ENCODE measurements at places on chromosomes 5 and 9.

DNA sequence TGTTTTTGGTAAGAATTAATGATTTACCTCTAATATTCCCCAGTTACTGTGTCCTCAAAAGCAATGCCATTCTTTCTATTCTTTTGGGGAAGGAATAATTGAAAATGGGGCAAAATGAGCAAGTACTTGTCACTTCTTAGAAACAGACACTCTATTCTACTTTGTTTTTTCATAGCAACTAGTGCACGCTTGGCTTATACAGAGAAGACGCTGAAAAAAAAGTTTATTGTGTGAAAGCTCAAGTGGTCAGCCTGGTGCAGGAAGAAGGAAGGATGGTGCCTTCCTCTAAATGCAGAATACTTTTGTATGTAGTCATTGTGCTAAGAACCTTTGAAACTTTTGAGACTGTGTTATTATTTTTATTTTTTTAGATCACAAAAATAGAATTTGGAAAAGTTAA is 29.6 kb downstream of the ANKDD1B start:
- no peak for DNase-seq

GRCh38 chr5:178174456-178174855 is 12.7 kb downstream of the GMCL2 start:
- DNase-seq, result no peak

DNA sequence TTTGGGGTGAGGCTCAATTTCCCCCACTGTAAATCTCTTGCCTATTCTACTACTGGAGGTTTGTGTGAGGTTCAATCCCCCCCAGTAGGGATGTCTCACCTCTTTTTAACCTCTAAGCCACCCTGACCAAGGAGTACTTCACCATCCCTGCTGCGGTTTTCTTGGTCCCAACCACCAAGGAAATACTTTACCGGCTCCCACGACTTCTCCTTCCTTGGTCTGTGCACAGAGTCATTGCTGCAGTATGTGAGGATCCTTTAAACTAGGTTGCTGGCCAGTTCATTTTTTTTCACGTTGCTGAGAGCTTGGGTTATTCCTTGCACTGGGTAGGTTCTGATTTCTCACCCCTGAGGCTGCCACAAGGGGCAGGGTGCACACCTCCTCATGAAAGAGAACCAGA is 22.5 kb upstream of the HMGCS1 start:
- no peak for DNase-seq

DNA sequence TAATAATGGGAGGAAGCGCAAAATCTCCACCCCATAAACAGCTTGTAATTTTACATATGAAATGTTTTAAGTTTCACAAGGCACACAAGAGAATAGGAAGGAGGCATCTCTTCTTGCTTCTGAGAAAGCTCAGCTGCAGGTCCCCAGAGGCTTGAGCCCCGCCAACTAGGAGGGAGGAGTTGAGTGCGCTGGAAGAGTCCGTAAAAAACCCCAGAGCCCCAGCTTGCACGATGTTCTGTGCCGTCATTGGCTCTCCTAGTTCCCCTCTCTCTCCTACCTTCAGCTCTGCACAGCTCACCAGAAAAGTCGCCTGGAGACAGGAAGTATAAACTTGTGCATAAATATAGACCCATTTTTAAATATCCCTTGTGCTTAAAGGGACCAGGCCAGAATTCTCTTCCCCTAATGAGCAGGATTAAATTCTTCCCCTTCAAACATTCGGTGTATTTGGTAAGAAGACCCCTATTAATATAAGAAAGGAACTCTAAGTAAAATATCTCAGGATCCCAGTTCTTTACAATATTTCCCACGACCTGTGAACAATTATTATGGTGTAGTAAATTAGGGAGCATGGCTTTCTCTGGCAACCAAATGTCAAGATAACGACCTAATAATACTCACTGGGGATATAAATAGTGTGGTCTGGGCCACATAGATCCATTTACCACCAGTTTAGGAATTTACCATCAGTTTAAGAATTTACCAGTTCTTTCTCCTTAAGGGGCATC is 13.7 kb downstream of the GLRX start:
- DNase-seq, result peak; percentile 69

DNA sequence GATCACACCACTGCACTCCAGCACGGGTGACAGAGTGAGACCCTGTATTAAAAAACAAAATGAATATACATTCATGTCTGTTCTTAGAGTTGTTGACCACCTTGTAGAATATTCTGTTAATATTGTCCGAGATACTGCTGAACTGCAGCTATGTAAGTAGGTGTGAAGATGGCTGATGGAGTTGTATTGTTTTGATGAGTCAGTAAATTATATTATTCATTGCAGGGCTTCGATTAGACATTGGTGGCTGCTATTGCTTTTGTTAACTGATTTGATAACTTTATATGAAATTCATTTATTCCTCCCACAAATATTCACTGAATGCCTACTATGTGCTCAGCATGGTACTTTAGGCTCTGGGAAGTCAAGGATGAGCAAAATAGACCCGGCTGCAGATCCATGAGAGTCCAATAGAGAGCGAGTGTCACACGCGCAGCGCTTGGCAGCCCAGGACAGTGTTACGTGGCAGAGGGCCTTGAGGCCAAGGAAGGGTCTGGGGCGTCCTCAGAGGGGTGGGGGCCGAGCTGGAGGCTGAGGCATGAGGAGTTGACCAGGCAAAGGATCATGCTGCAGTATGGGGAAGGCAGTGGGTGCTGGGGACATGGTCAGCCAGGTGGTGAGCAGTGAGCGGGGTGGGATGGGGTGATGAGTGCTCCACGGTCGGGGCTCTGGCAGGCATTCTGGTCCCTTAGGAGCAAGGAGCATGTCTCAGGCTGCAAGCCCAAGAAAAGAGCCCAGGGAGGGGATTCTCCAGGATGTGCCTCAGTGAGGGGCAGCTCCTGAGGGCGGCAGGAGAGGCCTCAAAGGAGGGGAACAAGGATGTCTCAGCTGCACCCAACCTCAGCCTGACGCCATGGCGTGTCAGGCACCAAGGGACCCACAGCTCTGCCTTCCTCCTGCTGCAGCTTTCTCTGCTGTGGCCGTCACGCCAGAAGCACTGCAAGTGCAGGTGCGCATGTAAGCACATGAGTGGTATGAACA is 243.5 kb downstream of the GADD45G start:
- no peak for DNase-seq

DNA sequence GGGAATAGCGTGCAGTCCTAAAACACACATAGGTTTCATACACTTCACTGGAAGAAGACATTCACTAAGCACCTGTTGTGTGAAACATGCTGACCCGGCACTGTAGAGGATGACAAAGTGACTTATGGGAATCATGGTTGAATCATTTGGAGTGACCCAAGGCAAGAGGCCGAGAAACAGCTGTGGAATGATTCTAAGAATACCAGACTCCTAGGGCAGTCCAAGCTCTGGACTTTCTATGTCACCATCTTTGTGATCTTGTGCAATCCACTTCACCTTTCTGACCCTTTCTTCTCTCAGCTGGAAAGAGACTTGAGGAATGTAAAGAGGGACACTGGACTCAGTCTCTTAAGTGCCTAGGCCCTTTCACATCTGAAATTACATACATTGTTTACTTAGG is 13.1 kb downstream of the MSANTD3 start:
- DNase-seq, result no peak

GRCh38 chr5:93305984-93306383 is 275.0 kb downstream of the NR2F1-AS1 start:
- DNase-seq, result no peak

DNA sequence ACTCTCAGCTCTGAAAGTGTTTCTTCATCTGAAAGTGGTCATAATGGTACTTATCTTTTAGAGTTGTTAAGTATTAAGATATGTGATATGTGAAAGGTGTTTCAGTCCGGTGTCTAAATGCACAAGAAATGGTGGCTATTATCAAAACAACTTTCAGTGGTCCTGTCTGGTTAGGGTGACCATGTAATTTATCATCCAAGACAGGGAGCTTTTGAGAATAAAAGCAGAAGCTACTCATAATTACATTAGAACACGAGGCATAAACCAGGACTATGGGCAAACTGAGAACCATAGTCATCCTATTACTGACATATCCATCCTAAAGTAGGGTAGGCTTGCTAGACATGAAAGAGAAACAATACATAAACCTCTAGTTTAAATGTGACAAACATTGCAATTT is 418.1 kb upstream of the SEMA6A start:
- DNase-seq, result no peak

DNA sequence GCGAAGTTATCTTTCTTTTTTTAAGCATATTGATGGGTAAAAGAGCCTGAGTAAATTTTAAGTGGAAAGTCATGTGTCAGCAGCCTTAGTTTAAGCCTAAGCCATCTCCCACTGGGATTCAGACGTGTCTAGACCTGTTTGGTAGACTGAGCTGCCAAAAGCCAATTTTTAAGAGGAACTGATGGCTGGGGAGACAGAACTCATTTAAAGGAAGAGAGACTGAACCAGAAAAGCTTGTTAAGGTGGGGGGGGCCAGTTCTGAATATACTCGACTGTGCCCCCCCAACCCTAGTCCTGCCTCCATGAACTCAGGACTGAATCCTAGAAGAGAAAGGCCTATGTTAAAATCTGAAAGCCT is 58.3 kb upstream of the PLPP1 start:
- DNase-seq, result no peak

DNA sequence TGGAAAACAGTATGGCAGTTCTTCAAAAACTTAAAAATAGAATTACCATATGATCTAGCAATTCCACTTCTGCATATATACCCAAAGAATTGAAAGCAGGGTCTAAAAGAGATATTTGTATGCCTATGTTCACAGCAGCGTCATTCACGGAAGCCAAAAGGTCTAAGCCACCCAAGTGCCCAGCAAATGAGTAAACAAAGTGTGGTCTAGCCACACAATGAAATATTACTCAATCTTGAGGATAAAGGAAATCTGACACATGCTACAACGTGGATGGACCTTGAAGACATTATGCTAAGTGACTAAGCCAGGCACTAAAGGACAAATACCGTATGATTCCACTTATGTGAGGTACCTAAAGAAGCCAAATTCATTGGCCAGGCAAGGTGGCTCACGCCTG is 11.1 kb upstream of the MED27 start:
- DNase-seq, result no peak

DNA sequence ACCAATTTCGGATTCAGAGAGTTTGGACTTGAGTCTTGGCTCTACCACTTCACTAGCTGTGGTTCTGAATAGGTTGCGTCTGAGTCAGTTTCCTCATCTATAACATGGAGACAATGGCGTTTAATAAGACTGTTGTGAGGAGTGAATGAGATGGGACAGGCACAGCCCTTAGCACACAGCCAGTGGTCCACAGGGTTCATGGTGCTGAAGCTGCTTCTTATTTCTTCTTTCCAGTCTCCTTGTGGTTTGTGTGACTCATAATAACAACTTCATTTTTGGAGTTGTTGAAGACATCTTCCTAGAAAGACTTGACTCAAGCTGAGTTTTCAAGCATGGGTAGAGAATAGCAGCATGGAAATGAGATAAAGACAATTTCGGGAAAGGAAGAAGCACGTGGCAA is 172.6 kb upstream of the PPP2R2B start:
- no peak for DNase-seq

- DNase-seq, result no peak
Observed at GRCh38 chr9:130993303-130994030, 15.5 kb upstream of the LAMC3 start.

- DNase-seq, result no peak
Observed at GRCh38 chr5:150520747-150521521, 13.0 kb downstream of the NDST1 start.

DNA sequence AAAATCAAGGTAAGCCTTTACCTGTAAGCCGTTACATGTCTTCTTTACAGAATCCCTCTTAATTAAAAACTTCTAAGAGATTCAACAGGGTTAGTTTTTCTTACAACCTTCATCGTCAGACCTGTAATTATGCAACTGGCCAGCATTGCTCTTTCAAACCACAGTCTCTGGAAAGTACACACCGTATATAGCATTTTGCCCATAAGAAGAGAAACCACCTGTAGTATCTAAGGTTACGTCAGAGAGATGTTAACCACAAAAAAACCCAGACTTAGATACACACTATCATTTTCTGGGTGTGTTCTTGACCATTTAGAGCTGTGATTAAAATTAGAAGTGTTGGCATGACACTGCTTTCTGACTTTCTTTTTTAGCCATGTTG is 140.0 kb downstream of the MUSK start:
- DNase-seq, result no peak

DNA sequence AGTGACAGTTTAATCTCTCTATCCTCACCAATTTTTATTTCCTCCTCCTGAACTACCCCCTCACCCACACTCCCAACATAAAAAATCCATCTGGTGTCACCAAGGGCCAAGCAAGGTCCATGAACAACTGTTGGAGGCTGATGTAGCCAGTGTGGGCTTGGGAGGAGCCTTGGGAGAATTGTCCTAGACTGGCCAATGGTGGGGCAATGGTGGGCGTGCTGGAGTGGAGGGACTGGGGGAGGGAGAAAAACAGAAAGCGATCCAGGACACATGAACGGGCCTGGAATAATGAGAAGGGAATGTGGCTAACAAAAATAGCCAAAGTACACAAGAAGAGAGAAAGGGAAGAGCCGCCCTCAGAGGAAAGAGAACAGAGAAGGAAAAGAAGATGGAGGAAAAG is 272.6 kb downstream of the ENC1 start:
- no peak for DNase-seq

DNA sequence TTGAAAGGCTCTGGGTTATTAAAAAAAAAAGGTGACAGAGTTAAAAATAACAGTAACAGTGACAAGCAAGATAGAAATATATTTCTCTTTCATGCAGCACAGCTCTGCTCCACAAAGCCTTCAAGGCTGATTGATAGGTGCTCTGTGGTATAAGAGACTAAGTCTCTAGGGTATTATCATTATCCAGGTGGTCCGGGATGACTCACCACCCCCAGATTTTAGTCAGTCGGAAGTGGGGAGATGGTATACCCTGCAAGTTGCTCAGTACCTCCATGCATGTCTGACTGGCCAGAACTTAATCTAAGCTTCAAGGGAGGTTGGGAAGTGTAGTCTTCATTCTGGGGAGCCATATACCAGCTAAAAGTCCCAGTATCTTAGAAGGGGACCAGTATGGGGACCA is 76.1 kb downstream of the SLC1A3 start:
- no peak for DNase-seq

GRCh38 chr5:173660481-173661280 is 44.2 kb upstream of the BOD1 start:
- DNase-seq, result no peak

- no peak for DNase-seq
Observed at GRCh38 chr5:72519111-72519510, 11.9 kb upstream of the ZNF366 start.

- DNase-seq, result no peak
Observed at GRCh38 chr5:134590992-134591659, 41.5 kb downstream of the SAR1B start.

- DNase-seq, result no peak
Observed at GRCh38 chr5:141715346-141715905, 33.4 kb upstream of the ARAP3 start.

DNA sequence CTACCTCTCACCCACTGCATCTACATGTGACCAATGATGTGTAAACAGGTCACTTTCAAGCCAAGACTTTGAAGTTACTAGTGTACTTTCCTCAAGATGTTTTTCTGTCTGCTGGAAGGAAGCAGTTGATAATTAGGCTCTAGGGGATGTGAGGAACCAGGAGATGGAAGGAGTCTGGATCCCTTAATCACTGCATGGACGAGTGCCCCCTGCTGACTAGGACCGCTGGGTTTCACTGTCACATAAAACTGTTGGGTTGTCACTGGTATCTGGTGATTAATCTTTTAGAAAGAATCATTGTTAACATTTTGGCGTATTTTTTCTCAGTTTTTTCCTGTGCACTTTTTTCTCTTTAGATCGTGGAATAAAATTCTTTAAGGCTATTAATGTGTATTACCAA is 79.5 kb downstream of the SREK1 start:
- DNase-seq, result no peak

GRCh38 chr5:166708291-166708690 is 1583.2 kb upstream of the WWC1 start:
- no peak for DNase-seq

All from T-cell (primary cell).